ENCODE measurements at places on chromosomes 1 and 21.

DNA sequence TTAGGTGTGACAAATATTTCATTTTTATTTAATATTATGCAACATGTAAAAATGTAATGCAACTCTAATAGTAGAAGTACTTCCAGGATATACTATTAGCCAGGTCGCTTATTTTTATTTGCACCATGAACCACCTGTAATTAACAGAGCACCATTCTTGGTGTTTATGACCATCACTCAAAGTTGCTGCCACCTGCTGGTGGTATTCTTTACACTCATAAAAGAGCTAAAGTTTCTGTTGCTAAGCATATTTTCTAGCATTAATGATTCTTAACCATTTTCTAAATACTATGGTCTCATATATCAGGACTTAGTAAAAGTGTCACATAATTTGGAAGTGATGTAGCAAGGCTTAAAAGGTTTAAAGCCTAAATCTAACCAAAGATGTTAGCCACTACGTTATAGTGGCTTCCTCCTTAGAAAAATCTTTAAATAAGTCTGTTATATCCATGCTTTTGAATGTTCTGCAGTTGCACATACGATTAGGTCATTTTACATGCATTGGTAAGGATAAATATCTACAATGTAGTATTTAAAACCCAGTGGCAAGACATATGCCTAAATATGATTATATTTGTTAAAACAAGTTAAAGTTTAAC is 244.5 kb downstream of the NEGR1 start:
- peak; percentile 4 for DNase-seq

- DNase-seq = no peak
Observed at GRCh38 chr1:170594066-170594626, 62.2 kb downstream of the GORAB start.

GRCh38 chr21:44337941-44338895 is 972 bp downstream of the CFAP410 start:
- peak; percentile 37 for DNase-seq

DNA sequence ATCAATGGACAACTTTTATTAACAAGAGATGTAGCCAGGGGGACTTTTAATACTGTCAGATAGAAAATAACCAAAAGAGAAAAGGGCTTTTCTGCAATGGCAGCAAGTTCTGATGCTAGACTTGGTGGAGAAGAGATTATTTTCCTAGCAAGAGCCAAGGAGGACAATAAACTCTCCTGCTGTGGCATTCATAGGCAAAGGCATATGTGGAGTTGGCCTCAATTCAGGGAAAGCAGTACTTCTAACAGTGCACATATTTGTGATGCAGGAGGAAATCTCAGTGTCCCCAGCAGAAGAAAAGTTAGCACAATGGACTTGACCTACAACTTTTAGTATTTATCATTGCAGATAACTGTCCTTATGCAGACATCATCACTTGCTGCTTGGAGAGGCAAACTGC is 75.1 kb upstream of the GRIK1 start:
- no peak for DNase-seq

DNA sequence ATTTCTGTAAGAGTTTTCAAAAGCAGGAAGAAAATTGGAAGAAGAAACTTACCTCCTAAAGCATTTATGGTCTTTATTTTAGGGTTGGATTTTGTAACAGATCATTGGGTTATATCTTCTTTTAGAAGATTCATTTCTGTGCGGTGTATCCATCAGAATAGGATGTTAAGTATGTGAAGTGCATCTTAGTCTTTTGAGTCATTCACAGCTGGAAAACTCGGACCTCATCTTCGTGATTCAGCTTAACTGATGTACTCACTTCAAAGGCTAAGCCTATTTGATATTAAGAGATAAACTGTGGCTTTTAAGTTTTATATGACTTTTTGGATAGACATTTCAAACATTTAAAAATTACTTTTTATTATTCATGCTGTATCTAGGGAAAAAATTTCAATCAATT is 56.3 kb downstream of the GIPC2 start:
- no peak for DNase-seq

DNA sequence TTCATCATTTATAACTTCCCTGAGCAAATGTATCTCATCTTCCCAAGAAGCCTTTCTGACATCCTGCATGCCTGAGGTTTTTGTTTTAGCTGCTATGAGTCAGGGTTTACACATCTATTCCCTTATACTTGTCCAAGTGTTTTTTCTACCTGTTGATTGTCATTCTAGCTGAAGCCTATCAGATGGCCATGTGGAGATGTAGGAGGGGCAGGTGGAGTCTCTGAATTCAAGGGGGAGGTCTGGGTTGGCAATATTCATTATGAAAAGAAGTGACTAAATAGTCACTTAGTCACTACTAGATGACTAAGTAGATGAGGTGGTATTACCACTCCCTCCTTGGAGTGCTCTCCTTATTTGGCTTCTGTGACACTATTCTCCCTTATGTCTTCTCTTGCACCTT is 52.4 kb downstream of the XCL1 start:
- no peak for DNase-seq

- DNase-seq = no peak
Observed at GRCh38 chr1:6262555-6263420, 1.9 kb upstream of the GPR153 start.

- no peak for DNase-seq
Observed at GRCh38 chr1:226581650-226582330, 33.2 kb downstream of the STUM start.

- DNase-seq = no peak
Observed at GRCh38 chr1:213572912-213573647, 414.7 kb upstream of the PROX1 start.

- DNase-seq = peak; percentile 56
Observed at GRCh38 chr1:222634180-222635013, 16.5 kb downstream of the MIA3 start.

DNA sequence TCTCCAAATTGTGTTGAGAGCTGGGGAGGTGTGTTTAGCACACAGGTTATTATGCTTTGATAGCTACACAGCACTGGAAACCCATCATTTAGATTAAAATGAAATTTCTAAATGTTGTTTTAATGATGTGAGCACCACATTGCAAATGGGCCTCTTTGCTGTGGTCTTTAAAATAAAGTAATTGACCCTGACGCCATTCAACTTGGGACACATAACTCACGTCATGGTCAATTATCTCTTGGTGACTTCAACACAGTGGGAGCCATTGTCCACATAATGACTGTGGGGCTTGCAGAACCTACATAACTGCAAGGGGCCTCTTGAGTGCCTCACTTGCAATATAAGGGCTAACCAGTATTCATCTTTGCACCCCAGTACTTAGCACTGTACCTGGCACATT is 280.4 kb downstream of the HLX start:
- no peak for DNase-seq

DNA sequence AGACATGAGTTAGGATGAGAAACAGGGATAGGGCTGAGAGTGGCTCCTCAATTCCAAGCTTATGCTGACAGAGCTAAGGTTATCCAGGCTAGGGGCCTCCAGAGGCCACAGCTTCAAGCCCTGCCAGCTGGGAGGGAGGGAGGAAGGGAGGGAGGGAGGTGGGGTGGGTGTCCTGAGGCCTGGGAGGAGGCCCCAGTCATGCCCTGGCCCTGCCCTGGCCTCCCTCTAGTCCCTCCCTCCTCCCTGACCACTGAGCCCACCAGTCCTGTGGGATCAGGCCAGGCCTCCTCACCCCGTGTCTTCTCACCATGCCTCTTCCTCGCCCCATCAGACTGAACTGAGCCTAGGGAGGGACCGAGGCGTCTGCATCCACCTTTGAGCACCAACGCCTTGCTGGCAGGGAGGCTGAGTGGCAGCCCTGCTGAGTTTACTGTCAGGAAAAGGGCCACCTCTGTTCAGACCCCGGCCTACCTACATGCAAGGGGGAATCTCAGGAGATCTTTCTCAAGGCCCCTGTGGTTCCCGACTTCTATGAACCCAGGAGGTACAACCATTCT is 116.1 kb downstream of the NPHP4 start:
- DNase-seq = no peak

DNA sequence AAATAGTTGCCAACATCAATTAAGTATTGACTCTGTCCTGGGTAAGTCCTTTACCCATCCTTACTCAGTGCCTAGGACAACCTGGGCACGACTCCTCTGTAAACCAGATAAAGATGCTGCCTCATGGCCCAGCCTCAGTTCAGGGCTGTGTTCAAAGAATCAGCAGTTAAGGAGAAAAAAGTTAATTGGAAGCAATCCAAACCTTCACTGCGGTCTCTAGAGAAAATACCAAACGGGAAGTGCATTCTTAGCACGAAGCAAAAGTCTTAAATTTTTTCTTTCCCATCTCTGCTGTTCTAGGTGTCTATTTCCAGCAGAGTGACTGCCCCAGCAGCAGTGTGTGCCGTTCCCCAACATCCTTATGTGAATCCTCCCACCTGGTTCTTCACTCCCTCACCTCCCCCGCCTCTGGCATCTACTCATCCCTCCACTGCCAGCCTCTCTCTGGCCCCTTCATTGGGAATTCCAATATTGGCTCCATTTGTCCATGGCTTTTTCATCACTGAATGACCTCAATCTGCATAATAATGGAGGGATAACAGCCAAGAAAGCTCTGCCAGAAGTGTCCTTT is 23.2 kb downstream of the KANK4 start:
- no peak for DNase-seq

DNA sequence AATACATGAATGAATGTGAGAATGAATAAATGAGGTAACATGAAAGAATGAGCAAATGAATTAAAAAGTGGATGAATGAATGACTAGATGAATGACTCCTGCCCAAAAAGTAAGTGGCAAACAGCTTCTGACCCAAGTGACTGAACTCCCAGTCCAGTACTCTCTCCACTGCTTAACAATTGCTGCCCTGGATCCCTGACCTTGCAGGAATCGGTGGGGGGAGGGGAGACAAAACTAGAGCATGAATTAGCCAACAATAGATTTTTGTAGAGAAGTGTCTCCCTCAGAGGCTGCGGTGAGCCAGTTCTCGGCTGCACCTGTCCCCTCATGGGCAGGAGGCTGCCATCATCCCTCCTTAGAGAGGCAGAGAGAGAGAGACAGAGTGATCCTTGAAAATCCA is 5.9 kb upstream of the GRIK3 start:
- DNase-seq = no peak

GRCh38 chr1:33815061-33815460 is 48.8 kb upstream of the HMGB4 start:
- DNase-seq = no peak

DNA sequence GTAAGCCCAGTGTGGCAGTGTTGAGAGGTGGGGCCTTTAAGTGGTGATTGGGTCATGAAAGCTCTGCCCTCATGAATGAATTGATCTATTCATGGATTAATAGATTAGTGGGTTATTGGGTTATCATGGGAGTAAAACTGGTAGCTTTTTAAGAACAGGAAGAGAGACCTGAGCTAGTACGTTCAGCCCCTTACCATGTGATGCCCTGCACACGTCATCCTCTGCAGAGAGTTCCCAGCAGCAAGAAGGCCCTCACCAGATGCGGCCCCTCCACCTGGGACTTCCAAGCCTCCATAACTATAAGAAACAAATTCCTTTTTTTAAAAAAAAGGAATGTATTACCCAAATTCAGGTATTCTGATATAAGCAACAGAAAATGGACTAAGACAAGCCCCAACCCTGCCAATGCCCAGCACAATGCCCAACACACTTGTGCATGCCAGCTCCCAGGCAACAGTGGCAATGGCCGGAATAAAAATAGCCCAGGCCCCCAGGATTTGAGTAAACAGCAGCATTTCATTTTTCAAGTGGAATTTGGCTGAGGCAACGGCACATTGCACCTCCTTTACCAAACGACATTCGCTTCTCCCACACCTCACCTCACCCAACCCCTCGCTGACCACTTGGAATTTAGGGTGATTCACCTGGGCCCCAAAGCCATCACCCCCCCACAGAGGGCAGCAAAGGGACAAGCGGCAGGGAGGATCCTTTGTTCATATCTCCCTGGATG is 215.9 kb downstream of the TOMM20 start:
- DNase-seq = no peak

DNA sequence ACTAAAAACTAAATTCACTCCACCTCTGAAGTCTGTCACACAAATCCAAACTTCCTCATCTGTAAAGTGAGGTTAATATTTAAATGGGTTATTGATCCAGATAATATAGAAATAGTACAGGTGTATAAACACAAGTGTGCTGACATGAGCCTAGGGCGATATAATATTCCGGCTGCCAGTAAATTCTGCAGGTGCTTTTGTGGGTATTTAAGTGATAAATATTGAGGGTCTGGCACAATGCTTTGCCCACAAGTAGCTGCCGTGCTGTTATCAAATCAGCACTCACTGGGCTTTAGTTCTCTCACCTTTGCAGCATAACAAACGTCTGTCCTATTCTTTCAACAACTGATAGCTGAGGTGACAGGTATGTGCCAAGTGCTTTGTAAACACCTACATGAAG is 7.6 kb downstream of the PABPC4 start:
- no peak for DNase-seq

DNA sequence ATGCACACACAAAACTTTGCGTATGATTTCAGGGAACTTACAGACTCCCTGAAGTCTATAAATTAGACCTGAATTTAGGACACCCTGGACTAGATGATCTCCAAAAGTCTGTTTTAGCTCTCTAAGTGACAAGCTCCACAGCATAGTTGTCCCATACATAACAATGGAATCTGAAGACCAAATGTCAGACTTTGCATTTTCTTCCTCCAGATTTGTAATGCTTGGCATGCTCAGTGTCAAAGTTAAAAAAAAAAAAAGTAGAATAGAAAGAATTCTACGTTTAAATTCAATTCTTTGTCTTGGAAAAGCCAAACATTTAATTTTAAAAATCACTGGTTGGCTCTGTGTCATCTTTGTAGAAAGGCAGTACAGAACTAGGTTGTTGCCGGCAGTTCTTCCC is 66.7 kb downstream of the OLFML2B start:
- DNase-seq = no peak
